ENCODE measurements at places on chromosomes 7 and 10.

DNA sequence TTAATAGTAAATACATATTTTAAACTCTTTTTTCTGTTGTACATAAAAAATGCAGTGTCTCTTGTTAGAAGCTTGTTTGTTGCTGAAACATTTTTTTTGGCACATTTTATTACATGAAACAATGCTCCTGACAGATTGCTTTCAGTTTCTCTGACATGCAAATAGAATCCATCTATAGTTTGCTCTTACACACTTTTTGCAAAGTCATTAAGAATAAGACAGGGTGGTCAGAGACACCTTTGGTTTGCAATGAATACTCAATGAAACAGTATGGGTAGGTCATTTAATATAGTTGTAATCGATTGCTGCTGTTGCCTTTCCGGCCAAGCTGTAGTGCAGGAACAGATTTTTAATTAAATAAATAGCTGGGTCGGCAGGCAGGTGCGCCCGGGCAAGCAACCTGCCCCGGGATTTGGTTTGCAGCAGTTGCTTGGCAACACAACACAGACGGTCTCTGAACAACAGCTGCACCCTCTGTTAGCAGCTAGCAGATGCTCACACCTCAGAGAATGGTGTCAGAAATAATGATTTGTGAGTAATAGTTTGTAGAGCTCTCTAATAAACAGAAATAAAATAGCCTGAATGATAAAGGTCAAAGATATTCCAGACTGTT, 115.7 kb upstream of the CACNA2D1 start:
- DNase-seq, result no peak

GRCh38 chr7:11369696-11370095, 396.0 kb downstream of the PHF14 start:
- no peak for DNase-seq

DNA sequence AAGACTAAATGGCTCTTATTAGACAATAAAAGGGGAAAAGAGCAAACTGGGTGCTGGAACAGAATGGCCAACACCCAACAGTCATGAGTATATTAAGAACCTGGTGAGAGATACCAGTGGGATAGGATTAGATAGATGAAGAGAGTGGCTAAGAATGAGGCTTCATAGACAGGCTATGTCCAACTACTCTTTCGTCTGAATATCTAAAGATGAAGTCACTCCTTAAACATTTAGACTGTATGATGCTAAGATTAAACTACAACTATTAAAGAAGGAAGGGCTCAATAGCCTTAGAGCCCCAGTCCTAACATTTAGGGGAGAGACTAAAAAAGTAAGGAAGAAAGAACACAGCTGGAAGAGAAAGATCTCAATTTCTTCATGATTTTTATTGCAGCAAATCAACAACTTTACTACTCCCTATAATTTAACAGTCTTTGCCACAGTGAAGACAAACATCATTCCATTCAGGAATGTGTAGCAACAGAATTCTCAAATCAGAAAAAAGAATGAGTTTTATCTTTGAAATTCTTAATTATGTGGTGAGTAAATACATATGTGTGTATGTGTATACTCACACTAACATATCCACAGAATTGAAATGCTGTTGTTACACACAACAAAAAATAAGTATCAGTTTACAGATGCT, 45.6 kb downstream of the CACNA2D1 start:
- no peak for DNase-seq

DNA sequence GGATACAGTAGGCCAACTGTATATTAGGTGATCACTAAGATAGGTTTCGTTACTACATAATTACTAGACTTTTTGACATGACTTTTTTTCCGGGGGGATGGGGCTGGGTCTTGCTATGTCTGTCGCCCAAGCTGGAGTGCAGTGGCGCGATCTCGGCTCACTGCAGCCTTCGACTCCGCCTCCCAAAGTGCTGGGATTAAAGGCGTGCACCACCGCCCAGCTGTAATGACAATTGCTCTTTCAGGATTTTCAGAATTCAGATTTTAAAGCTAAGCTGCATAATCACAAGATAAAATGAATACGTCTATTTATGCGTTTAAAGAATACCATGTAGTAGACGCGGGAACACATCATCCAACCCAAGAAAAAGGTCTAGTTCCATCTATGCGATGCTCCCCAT, 982 bp downstream of the IDI1 start:
- no peak for DNase-seq

DNA sequence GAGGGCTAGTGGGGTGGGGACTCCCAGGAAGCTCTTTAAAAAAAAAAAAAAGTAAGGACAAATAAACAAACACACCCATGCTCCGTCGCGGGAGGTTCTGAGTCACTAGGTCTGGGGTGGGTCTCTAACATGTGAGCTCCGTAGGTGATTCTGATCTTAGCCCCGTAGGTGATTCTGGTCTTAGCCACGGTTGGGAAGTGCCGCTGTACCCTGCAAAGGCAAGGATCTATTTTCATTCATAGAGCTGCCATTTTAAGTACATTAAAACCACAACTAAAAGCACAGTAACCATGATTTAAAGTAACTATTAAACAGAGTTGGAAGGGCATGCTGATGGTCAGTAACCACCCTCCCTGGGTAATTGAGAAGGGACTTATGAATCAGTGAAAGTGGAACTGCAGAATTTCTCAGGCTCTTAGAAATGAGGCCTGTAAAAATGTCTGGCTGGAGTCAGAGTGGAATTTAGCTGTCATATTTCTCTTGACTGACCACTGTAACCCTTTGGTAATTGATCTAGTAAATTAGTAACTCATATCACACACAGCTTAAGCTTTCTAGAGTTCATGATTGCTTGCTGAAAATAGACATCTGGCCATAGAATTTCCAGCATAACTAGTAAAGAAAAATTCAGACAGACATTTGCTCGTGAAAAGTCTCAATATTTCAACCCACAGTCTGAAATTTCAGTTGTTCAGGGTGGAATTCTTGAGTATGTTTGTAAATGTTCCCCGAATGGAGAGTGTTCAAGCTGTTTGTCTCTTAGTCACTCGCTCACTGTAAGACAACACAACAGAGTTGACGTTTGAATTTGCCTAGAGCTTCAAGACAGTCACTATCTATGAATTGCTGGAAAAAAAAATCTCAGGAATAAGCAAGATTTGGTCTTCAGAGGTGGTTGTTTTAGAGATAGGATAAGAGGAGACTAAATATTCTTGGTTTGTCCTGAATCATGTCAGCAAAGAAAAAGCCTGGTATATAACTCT, 34.2 kb upstream of the TCF7L2 start:
- peak; percentile 4 for DNase-seq

GRCh38 chr10:84727398-84727797, 399.0 kb downstream of the CCSER2 start:
- DNase-seq, result no peak

- no peak for DNase-seq
Measured at GRCh38 chr7:66967029-66967428, 28.4 kb downstream of the SBDS start.

DNA sequence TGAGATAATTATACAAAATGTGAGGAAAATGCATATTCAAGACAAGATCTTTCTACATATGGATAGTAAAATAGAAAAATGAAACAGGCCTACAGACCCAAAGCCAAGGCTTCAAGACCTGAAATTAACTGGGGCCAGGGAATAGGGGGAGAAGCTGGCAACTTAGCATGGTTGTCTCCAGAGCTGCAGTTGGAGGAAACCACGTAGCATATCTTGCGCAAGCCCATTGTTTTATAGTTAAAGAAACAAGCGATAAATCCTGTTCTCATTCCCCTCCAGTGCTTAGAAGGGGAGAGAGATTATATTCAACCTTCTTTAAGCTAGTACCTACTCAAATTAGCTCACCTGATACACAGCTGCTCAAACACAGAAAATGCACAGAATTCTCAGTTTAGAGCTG, 197.1 kb downstream of the SORCS1 start:
- no peak for DNase-seq

- peak; percentile 63 for DNase-seq
Measured at GRCh38 chr10:59098387-59098786, 78.1 kb upstream of the PHYHIPL start.

GRCh38 chr10:103766751-103767505, 88.4 kb downstream of the SH3PXD2A start:
- no peak for DNase-seq

DNA sequence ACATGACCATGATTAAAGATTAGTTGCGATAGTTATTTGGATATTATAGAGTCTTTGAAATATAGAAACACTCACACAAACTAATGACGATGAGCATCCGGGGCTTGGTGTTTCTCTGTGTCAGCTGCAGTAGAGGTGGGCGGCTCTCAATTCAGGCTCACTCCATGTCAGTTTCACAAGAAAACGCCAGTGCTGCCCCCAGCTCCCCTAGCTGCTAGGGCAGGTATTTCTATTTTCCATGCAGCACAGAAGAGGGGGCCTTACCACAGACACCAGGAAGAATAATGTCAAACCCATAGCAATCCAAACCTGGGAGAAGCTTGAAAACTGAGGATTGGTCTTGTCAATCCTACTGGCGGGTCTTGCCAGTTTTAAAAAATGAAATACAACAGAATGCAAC, 197.1 kb downstream of the PHTF2 start:
- no peak for DNase-seq

GRCh38 chr7:25968205-25968993, 183.6 kb upstream of the NFE2L3 start:
- DNase-seq, result no peak

- no peak for DNase-seq
Measured at GRCh38 chr10:51186361-51186760, 112.1 kb downstream of the PRKG1 start.

DNA sequence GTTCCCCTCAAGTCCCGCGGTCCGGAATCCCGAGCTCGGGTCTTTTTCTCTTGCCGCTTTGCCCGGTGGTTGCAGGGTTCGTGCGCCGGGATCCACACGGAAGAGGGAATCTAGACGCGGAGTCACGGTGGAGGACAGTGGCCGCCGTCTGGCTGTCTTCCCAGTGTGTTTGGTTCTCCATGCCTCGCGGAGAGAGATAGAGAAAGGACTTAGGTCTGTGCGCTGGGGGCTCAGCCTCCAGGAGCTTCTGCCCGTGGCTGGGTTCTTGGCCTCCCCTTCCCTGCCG, 1.6 kb downstream of the FFAR4 start:
- no peak for DNase-seq

GRCh38 chr7:5595545-5596045, 172.0 kb upstream of the TNRC18 start:
- peak; percentile 46 for DNase-seq

DNA sequence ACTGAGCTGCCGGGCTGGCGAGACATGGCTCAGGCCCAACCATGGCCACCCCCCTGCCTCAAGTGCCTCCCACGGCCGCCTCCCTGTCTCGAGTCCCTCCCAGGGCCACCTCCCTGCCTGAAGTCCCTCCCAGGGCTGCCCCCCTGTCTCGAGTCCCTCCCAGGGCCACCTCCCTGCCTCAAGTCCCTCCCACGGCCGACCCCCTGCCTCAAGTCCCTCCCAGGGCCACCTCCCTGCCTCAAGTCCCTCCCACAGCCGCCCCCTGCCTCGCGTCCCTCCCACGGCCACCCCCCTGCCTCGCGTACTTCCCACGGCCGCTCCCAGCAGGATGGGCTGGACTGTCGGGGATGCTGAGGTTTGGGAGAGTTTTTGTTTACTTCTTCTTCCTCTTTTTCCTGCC, 462.5 kb downstream of the PTPRN2 start:
- no peak for DNase-seq

GRCh38 chr7:158343526-158343925, 244.1 kb downstream of the PTPRN2 start:
- DNase-seq, result no peak

GRCh38 chr10:8402576-8402975, 348.1 kb downstream of the GATA3 start:
- no peak for DNase-seq

DNA sequence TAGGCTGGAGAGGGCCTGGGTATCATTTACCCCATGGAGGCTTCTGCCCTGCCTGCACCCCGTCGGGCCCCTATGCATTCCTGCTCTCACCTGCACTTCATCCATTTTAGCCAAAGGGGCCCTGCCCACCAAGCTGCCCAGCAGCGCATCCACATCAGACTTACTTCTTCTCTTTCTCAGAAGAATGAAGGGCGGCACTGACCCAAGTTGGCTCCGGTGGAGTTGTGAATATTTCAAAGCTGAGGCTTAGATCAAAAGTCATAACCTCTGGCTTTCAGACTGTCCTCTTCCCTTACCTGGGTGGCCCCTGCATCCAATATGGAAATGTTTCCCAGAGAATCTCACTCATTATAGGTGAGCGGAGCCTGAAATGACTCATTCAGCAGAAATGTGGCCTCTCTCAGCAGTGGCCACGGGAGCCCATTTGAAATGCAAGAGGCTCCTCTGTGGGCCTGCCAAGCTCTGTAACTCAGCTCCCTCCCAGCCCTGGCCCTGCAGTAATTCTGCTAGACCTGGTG, 117.6 kb upstream of the TCF7L2 start:
- DNase-seq, result no peak

DNA sequence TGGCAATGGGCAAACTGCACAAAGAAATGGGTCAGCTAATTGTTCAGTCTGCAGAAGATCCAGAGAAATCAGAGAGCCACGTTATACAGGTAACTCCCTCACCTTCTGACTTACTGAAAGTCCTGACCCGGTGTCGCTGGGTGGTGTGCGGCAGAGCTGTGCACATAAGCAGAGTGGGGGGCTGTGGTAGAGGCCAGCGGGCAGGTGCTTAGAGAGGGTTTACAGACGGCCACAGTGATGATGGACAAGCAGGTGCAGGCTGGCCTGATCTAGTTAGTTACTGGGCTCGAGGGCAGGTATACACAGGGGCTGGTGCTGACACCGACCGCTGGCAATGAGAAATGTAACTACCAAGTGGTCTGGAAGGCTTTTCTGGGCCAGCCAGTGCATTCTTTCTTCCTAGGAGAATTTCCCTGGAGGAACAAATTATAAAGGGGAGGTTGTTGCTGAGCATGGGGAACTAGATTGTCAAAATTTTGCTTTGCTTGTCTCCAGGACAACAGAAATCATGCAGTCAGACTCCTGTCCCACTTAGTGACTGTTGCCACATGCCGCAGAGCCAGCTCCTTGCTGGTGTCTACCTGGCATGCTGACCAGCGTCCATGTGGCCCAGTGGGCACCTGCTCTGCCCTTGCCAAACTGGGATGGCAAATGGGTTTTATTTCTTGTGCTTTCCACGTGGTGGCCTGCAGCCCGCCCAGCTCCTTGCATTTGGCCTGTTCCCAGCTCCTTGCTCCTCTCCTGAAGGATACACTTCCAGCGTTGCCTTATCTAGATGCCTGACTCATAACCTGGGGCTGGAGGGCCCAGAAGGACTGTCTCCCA, 28.8 kb downstream of the DENND10 start:
- DNase-seq, result no peak

GRCh38 chr10:32112055-32112454, 55.8 kb upstream of the KIF5B start:
- DNase-seq, result peak; percentile 54
